ENCODE measurements at places on chromosomes 5 and 9.

GRCh38 chr9:26725573-26725972 is 167.0 kb downstream of the CAAP1 start:
- DNase-seq, result no peak

DNA sequence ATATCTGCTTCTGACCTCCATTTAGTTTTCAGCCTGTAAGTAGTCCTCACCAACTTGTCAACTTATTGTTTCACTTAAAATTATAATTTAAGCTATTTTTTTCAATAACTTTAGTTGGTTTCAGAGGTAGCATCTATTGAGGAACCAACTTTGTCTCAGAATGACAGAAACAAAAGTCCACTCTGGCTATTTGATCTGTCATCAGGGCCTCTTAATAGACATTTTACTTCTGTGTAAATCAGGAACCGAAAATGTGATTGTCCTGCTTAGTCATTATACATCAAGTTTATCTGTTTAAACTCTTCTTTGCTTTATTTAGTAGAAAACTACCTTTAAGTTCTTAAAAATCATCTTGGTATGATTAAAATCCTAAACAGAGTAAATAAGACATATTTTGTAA is 820.8 kb upstream of the EDIL3 start:
- no peak for DNase-seq

DNA sequence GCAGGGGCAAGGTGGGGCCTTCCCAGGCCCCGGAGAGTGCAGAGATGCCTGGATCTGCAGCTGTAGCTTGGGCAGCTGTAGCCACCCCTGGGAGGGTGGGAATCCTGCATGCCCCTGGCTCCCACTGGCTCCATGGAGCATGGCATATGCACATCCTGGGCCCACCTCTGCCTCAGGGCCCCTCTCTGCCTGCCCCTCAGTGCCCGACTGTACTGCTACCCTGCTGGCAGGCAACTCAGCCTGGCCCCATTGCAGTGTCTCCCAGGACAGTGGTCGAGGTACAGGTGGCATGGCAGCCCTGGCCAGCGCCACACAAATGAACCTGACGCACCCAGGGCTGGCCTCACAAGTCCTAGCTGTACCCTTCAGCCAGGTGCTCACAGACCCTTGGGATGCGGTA is 23.9 kb downstream of the JMY start:
- no peak for DNase-seq

- DNase-seq, result no peak
Observed at GRCh38 chr9:27351438-27351837, 54.5 kb upstream of the EQTN start.

- no peak for DNase-seq
Observed at GRCh38 chr5:73922224-73922623, 296.2 kb downstream of the ARHGEF28 start.

- no peak for DNase-seq
Observed at GRCh38 chr5:67160272-67160671, 36.3 kb downstream of the CD180 start.

GRCh38 chr5:94545870-94546625 is 72.4 kb downstream of the KIAA0825 start:
- DNase-seq, result no peak

DNA sequence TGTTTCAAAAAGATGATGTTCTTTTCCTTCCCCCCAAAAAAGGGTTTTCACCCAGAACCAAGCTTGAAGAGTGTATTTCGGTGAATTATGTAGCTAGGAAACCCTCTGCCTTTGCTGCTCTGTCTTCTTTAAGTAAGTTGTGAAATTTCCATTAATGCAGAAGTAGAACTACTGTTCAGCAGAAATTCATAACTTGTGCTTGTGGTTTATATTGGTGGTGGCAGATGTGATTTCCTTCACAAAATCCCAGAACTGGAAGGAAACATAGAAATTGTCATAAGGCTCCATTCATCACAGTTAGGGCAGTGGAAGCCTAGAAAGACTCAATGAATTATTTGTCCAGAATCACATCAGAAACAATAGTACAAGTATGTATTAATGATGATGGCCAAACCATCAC is 42.1 kb upstream of the DAB2 start:
- no peak for DNase-seq

- peak; percentile 5 for DNase-seq
Observed at GRCh38 chr5:52989025-52989780, at the start of gene ITGA2. TSS of gene ITGA2 (plus strand) at chr5:52989352. CDS start at chr5:52989469, 117 bp downstream.
